ENCODE measurements at places on chromosomes 4 and X.
A peak's percentile ranks its signal among the peaks of the same experiment; 100 is the strongest.

DNA sequence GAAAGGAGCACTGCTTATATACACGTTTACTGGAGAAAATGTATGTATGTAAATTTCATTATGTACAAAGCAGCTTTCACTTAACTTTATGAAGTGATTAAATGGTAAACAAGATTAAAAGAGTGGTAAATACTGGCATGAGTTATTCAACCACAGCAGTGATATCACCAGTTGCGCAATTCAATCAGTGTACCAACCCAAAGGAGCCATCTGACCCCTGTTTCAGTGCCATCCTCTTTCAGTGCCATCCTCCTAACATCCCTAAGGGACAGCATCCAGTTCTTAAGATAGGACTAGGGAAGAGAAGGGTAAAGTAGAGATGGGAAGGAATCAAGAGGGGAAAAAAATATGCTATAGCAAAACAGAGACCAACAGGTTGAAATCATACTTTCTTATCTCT, 16.2 kb downstream of the HPF1 start:
- DNase-seq = no peak

GRCh38 chrX:47384502-47384901, 14.1 kb downstream of the ZNF157 start:
- DNase-seq = peak; percentile 7

DNA sequence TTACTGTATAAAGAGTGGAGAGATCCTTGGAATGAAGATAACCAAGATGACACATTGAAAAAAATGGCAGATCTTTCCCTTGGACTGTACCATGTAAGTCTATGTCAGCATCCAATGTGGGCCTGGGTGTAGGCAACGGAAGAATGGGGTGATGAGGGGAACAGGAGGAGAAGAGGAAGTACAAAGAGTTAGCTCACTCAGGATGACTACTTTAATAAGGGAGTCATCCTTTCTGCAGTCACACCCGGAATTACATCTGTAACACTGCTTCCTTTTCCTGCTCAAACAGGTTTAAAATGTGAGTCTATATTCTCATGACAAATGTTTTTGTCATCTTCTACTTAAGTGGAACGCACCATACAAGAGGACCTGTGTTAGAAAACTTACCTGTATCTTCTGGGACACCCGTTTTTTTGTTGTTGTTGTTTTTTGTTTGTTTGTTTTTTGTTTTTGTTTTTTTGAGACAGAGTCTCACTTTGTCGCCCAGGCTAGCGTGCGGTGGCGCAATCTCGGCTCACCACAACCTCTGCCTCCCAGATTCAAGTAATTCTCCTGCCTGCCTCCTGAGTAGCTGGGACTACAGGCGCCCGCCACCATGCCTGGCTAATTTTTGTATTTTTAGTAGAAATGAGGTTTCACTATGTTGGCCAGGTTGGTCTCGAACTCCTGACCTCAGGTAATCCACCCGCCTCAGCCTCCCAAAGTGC, 18.0 kb downstream of the HPSE start:
- DNase-seq = no peak

GRCh38 chrX:30414144-30414543, 105.0 kb upstream of the NR0B1 start:
- no peak for DNase-seq

DNA sequence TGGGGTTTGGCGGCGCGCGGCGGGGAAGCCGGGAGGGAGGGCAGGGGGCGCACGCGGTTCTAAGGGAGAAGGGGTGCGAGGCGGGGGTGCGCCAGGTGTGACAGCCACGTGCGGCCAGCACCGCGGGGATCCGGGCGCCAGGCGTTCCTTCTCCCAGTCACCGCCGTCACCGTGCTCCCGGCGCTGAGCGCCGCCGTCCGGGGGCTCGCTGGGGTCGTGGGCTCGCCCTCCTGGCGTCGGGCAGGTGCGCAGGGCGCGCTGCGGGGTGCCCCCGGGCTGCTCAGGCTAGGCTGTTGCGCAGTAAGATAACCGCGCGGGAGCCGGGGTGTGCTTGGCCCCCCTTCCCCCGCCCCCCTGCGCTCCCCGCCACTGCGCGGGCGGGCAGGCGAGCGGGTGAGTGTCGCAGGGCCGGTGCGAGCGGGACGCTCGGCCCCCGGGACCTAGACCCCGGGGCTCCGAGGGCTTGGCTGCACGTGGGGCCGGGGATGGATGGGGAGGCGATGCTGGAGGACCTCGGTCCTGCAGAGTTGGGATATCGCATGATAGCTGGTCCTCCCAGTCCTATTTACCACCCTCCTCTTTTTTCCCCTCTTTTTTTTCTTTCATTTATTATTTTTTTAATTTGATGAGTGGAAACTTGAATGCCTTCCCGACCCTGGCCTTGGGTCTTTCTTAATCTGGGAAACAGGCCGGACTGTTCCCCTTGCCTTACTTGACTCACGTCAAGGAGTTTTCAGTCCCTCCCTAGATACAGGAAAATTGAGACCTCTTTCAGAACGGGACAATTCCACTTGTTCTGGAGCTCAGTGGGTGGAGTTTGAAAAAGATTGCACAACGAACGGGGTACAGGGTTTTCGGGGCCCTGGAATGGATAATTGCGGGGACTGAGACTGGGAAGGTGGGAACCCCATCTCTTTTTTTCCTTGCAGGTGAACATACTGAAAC, 797 bp downstream of the TXLNG start:
- peak; percentile 67 for DNase-seq

GRCh38 chr4:76600447-76600846, 165.4 kb downstream of the SHROOM3 start:
- no peak for DNase-seq

DNA sequence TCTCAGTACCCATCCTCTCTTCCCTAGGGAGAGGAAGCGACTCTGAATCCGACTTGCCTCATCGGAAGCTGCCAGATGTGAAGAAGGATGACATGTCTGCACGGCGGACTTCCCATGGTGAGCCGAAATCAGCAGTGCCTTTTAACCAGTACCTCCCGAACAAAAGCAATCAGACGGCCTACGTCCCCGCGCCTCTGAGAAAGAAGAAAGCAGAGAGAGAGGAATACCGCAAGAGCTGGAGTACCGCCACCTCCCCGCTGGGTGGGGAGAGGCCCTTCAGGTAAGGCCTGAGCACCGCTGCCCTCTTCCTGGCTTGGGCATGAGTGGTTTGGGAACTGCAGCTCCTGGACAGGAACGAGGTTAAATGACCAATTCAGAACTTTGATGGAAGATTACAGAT, 81.2 kb downstream of the LIMCH1 start:
- DNase-seq = no peak

DNA sequence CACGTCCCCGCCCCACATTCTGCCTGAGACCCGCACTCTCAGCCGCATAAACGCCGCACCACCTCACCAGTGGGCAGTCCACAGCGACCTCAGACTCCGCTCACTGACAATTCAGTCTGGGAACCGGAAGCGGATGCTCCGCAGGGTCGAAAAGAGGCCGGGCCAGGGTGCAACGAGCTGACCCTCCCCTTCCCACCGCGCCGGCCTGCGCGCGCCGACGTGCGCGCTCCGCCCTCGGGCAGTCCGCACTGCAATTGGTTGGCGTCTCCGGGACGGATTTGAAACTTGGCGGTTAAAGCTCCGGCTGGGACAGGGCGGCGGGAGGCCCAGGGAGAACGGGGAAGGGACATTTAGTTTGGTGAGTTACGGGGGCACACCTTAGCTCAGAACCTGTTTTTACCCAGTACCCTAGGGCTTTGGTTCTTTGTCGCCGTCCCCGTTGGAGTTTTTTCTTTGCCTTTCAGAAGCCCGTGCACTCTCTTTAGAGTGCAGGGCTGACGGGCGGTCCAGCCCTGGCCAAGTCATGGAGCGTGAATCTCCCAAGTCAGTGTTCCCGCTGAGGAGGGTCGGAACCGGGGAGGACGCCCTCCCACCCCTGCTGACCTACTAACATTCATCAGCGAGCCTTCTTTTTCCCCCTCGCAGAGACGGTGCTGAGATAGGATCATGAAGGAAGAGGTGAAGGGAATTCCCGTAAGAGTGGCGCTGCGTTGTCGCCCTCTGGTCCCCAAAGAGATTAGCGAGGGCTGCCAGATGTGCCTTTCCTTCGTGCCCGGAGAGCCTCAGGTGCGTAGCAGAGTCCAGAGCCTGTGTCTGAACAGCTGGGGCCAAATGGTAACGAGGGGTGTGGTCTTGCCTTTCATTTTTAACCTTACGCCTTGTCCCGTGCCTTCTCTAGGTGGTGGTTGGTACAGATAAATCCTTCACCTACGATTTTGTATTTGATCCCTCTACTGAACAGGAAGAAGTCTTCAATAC, at the start of the genes KIF4A and PDZD11:
Gene KIF4A, plus strand, starts transcription at position 312 of the 978 bp plus-strand sequence. Its CDS starts 355 bp downstream, at position 667.
Gene PDZD11, minus strand, starts transcription at position 135 of the 978 bp plus-strand sequence. CDS start 586 bp downstream, outside the sequence.
- DNase-seq = peak; percentile 93

DNA sequence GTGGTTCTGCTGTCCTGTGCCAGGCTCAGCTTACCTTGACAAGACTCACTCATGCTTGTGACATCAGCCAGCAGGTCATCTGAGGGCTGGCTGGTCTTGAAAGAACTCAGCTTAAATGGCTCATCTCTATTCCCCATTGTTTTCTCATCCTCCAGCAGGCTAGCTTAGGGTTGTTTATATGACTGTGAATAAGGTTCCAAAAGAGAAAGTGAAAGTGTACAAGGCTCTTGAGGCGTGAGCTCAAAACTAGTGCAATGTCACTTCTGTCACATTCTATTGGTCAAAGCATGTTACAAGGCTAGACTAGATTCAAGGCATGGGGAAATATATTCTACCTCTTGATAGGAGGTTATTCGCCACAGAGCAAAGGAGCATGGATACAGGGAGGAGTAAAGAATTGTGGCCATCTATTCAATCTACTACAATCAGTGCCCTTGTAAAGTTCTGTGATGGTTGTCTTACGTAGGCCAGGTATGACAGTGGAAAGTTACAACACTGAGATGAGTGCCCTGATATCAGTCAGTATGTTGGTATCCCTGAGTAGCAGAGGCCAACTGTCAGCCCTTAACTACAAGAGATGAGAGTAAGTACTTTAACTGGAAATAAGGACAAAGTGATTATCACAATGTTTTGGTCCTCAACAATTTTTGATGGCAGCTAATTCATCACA, 19.8 kb upstream of the TMLHE start:
- DNase-seq = peak; percentile 13

GRCh38 chr4:73998040-73999011, at the start of gene CXCL5:
CXCL5 (minus strand) TSS chr4:73998677; CDS start chr4:73998581, 96 bp downstream.
- DNase-seq = no peak

DNA sequence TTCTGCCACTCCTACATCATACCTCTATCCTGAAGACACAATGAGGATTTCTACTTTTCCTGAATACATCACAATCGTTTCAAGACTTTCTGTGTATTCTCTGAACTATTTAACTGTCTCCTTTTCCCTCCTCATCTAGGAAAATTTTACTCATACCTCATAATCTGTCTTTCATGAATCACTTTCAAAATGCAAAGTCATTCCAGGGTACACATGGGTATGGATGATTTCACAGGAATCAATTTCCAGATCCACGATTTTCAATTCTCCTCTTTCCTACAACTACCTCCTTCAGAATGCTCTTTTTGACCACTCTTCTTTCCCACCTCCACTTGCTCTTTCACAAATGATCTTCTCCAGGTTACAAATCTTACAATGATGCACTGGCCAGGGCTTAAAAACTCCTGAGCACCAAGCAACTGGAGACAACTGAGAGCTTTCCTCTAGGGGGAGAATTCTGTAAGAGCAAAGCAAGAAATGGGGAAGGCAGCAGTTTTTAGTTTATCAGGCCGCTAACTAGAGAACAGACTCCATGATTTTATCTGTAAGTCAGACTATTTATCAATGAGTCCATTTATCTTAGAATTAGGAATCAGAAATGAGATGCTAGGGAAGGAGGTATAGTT, 116.4 kb downstream of the PPP3CA start:
- no peak for DNase-seq

- peak; percentile 54 for DNase-seq
Observed at GRCh38 chrX:48956728-48957414, 536 bp downstream of the OTUD5 start.

DNA sequence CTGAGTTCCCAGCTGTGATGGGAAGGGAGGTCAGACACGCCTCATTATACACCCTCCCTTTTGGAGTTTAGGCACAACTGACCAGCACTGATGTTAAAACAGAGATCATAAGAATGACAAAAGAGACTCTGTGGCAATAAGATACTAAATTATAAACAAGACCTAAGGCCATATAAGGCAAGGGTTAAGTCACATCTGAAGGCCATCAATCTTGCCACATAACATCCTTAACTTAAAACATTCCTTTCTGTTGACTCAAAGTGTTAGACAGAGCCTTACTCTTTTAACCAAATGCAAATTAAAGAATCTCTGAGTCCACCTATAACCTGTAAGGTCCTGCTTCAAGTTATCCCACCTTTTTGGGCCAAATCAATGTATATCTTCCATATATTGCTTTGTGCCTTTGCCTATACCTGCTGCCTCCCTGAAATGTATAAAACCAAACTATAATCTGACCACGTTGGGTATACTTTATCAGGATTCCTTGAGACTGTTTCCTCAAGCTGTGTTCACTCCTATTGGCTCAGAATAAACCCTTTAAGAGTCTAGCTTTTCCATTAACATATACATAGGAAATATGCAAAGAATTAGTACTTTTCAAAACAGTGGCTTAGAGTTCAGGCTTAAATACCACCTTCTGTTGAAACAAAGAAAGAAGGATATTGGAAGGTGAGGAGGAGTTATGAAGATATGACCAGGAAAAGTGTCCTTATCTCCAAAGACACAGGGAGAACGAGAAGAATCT, 214.4 kb upstream of the PPP1R2C start:
- no peak for DNase-seq

DNA sequence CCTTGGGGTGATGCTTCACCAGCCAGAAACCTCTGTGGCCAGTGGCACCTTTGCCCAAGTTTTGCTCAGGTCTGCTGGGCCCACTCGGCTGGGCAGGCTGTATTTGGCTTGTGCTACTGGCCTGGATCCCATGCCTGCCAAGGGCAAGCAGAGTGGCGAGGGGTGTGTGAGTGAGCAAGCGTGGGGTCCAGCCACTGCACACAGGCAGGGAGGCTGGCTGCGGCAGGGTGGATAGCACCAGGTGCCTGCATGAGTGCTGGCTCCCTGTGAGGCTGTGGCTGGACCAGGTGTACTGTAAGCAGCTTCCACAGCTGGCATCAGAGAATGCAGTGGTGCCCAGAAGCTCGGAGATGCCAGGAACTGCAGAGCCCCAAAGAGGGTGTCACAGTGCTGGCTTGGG, 478.5 kb downstream of the STPG2 start:
- no peak for DNase-seq

DNA sequence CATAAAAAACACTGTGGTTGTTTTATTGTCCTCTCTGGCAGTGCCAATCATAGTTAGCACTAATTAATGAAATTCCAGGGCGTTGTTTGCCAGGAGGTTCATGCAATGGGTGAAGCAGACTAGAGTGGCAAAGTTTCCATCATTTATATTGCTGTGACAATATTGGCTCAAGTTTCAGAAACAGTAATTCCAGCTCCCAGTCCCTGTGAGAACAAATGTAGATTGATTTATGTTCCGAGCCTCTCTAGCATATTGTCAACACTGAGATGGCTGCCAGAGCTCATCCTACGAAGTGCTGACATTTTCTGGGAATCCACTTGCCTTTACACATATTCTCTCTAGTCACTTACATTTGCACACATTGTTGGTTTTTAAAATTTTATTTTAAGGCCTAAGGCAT, 440.0 kb upstream of the IGFBP7 start:
- DNase-seq = no peak

GRCh38 chr4:61273233-61273632, 73.1 kb downstream of the ADGRL3 start:
- no peak for DNase-seq

- no peak for DNase-seq
Observed at GRCh38 chr4:159296061-159296460, 193.2 kb downstream of the RAPGEF2 start.

GRCh38 chr4:105627620-105628019, 75.2 kb downstream of the ARHGEF38 start:
- no peak for DNase-seq

GRCh38 chrX:22121161-22121560, 89.0 kb downstream of the PHEX start:
- no peak for DNase-seq

GRCh38 chr4:158933236-158933635, 164.4 kb downstream of the FNIP2 start:
- no peak for DNase-seq
